Skin of body (tissue), 3 donors: ENCODE measurements at places on chromosomes 12 and 14. TPM values are rescaled to one million over a fixed set of nuclear protein-coding genes. Genes with fewer than 3 reads are reported as not detected.

The ZNF891 gene
- 2.8 TPM for total RNA-seq

The TMEM117 gene
- total RNA-seq = 21.5 TPM

The INSM2 gene
- total RNA-seq = not detected

The PLD4 gene
- total RNA-seq = 5.6 TPM

The DPY19L2 gene
- total RNA-seq = 24.9 TPM

The PNN gene
- 38.3 TPM for total RNA-seq

The CSRP2 gene
- total RNA-seq = 13.3 TPM

The TAS2R8 gene
- total RNA-seq = not detected
